ENCODE measurements at places on chromosomes 12 and 14.

GRCh38 chr14:52318062-52318461 lies 4.0 kb downstream of the PTGER2 start:
- DNase-seq = no peak

DNA sequence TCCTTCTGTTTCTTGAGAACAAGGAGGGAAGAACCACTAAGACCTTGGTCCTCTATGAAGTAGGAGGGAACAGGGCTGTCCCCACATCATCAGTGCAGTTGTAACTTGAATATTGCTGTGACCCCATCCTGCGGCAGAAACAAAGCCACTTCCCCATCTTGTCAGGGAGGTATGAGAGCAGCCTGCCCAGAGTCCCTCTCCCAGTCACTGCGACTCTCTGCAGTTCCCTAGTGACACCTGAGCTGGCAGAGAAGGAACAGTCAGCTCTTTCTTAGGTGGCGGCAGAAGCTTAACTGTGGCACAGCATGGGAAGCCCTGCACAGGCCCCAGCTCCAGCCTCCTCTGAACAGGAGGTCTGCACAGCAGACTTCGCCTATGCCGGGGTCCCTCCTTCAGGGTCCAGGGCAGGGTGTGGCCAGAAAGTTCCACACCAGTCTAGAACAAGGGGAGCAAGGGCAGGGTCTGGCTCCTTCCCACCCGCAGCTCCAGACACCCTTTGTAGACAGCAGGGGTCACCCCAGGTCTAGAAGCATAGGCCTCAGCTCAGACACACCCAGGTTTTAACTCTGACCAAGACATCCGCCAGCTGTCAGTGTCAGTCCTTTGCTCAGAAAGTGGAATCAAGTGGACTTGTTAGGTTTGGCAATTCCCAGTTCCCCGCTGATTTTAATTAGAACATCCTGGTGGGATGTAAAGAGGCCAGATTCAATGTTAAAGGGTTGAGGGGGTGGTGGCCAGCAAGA lies 36.8 kb downstream of the DEGS2 start:
- no peak for DNase-seq

DNA sequence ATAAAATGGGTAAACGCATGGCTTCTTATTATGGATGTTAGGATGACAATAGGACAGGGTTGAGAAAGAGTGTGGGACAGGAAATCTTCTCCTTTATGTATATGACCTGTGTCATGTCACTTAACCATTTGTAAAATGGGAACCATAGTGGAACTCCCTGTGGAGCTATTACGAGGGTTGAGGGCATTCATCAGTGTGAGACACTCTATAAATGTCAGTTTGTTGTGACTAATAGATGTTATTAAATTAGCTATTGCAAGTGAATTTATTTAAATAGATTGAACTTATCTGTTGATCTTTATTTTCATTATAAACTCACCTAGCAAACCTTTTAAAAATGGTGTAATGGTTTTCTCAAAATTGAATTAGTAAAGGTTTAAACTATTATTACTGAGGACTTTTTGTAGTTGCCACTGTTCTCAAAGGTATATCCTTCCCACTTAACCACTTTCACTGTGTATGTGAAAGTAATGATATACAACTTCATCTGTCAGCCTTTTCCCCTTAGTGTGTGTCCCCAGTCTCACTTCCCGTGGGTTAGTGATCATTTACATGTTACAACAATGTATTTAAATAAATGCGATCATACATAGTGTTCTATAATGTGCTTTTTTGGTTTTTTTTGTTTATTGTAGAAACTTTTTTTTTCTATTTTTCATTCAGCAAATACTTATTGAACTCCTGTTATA lies 17.1 kb downstream of the HELB start:
- DNase-seq = no peak

GRCh38 chr12:15767301-15767700 lies 21.9 kb downstream of the EPS8 start:
- DNase-seq = no peak

DNA sequence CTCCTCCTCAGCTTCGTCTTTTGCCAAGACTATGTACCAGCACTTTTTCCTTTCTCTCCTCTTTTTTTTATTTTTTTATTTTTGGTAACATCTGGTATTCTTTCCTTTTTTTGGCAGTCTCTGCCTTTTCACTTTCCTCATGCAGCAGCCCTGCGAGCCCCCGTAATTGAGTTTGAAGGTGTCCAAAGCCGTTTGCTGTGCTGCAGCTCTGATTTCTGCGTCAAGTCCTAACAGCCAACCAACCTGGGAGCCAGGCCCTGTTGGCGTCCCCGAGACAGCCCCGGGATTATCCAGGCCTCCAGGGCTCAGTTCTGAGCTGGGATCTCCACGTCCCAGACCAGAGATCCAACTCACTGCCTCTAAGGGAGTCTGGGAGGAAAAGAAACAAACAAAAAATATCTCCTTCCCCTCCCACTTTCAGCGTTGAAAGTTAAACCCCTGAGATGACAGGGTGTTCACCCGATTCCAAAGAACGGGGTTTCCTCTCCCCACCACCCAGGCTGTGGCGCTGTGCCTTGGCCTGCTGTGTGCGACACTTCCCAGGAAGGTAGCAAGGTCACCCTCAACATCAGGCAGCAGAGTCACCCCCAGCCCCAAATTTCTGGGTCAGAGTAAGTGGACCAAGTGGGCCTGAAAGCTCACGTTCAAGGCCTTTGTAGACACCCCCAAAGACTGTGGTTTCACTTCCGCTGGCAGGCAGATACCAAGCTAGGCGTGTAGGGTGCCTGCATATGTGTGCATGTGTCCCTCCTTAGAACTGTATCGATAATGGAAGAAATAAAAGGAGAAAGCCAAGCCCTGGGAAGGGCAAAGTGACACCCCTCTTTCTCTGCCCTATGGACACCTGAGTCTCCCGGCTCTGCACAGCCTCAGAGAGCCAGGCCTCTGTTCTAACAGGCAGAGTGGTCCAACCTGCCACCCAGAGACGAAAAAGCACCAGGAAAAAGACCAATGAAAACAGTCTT lies 11.1 kb downstream of the BCL11B start:
- DNase-seq = no peak

- DNase-seq = no peak
Observed at GRCh38 chr12:41348198-41348597, 160.1 kb downstream of the PDZRN4 start.

DNA sequence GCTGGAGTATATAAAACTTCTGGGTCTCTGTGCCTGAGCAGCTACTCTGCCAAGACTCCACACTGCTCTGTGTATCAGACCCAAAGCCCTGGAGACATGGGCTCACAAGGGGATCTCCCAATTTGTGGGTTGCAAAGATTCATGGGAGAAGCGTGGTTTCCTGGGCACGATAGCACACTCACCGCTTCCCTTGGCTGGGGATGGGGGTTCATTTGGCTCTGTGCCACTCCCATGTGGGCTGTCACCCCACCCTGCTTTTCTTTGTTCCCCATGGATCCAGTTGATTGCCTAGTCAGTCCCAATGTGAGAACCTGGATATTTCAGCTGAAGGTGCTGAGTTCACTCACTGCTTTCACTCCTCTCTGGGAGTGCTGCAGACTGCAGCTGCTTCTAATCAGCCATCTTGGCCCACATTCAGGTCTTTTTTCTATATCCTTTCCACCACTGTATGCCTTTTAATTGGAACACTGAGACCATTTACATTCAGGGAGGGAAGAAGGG lies 40.0 kb upstream of the PCNX4 start:
- no peak for DNase-seq

DNA sequence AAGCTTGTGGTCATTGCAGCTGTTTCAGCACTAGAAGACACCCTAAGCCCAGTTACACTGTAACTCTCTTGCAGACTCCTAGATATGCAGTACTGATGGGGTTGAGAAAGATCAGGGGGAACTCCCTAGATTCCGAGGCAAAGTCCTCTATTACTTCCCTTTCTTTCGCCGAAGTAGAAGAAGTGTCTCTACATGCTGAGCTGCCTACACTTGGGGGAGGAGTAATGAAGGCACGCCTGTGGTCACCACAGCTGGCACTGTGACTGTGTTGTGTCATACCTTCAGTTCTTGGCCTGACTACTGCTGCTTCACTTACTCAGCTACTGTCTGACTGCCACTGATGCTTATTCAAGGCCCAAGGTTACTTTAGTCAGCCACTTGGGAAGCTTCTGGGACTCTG lies 35.1 kb upstream of the RPL10L start:
- DNase-seq = no peak

DNA sequence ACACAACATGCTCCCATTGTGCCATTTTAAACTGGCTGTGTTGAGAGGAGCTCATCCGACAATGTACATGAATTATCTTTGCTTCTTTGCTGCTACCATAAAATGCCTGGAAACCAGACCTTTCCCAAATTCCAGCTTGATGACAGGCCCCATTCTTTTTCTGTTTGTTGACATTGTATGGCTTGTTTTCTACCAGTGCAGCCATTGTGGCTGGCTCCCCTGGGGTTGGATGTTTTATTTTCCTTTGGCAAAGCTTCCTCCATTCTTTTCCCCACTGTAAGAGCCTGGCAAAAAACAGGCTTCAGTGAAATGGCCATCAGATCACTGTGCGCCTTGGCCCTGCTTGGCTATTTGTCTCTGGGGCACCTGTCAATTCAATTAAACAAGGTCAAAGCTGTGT lies 532.5 kb downstream of the VRK1 start:
- DNase-seq = no peak

DNA sequence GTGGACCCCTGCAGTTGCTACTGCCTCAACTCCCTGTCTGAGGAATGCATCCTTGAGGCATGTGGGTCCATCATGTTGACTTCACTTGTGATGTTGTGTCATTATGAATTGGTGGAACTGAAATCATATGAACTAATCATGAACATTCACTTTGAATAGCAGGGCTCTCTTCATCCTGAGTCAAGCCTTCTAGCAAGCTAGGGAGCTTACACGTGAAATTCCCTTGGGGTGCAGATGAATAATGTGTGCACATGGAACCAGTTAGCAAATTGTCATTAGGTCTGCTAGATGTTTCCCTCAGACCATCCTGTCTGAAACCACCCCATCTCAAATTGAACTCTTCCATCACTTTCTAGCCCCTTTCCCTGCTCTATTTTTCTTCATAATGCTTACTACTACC lies 3.6 kb downstream of the COQ6 start:
- DNase-seq = no peak

DNA sequence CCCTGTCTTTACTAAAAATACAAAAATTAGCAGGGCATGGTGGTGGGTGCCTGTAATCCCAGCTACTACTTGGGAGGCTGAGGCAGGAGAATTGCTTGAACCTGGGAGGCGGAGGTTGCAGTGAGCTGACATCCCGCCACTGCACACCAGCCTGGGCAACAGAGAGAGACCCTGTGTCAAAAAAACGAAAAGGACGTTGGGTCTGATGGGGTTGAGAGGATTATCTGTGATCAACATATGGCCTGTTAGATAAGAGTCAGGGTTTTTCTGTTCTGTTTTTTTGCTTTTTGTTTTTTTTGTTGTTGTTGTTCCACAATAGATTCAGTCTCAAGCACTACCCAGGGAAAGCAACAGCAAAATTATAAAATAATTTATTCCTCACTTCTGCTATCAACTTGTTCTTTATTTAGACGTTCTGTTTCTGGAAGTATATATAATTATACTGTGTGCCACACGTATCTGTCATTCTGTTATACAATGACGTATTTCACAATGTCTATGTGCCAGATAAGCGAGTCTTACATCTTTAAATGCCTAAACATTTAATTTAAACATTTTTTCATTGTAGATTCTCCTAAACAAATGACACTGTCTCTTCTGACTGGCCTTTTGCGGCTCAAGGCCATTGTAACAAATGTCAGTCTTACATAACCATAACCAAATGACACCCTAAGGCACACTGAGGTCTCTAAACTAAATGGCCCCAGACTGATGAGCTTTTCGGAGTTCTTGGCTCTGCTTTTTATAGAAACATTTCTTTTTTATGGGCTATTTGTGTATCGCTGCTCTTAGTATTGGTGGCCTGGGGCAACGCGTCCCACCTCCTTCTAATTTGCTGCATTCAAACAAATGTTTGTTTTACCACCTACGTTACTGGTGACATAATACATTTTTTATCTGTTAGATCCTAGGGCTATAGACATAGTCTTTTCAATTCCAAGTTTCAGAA lies 7.2 kb upstream of the P2RX4 start:
- no peak for DNase-seq

DNA sequence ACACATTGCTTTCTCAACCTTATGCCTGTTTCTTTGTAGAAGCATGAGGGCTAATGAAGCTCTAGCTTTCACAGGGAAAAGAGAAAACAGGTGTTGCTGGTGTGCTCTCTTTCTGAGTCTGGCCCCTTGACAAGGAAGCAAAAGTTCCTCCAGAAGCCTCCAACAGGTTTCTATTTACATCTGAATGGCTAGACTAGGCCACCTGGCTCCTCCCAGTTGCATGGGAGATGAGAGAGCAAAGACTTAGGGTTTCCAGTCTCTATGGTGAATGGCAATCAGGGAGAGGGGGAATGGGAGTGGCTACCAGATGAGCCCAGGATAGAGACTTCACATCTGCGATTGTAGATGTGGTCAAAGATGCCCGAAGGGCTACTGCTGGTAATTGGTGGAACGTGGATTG lies 138.1 kb upstream of the PLXNC1 start:
- DNase-seq = no peak

DNA sequence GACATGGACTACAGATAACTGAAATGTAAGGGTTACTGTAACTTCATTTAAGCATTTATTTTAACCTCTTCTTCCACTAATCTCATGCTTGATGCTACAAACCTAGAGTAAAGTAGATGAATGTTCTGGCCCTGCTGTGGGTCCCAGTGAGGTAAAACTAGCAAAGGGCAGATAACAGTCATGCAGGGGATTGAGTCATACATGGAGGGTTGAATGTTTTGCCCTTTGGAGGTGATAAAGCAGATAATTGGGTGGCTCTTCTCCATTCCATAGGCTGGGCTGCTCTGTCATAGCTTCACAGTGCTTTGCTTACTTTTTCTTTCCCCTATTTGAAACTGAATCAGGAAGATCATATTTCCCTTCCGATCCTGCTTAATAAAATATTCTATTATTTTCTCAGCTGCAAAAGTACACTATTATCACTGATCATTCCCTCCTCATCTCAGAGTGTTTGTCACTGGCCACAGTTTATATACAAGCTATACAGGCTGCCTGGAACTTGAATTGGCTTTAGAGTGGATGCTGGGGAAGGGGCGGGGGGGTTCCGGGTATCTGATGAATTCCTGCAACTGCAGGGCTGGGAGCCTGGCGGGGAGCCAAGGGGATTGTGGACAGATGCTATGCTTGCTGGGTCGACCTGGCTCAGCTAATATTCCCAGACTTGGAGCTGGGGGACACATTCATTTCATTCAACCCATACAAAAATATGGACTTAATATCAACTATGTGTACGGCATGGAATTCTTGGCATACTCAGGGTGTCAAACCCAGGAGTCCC lies 235.1 kb downstream of the NRXN3 start:
- no peak for DNase-seq

DNA sequence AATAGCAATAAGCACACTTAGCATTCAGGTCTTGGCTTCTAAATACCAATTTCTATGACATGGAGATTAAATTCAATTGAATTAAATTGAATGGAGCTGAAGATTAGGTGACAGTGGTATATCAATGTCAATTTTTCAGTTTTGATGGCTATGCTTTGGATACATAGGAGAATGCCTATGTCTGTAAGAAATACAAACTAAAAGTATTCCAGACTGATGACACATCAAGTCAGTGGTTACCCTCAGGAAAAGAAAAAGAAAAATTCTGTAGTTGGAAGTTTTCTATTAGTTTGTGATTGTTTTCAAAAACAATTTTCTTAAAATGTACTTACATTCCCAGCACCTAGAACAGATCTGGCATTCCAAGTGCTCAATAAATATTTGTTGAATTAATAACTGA lies 4.9 kb upstream of the DCAF4 start:
- no peak for DNase-seq

Measured in activated CD8-positive, alpha-beta memory T cell treated with anti-CD3 and anti-CD28 coated beads for 1 hour (primary cell).